Stimulated activated CD8-positive, alpha-beta memory T cell treated with anti-CD3 and anti-CD28 coated beads, Interleukin-4, amount 100 ng/mL, for 24 hours (primary cell): ENCODE measurements at places on chromosomes 2 and 18.

GRCh38 chr18:40108596-40108995 lies 1846.4 kb upstream of the PIK3C3 start:
- no peak for DNase-seq

DNA sequence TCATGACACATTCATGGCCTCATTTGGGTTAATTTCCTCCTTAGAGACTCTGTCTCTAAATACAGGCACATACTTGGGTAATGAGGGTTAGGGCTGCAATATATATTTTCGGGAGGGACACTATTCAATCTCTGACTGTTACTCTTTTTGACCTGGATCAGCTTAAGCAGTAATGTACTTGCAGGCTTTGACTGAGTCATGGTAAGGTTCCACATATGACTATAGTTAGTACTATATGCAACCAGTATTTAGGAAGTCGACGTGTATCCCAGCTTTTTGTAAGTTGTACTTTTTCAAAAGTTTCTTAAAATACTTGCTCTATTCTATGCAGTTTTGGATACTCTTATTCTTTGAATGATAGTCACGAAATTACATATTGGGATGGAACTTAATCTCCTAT lies 37.2 kb upstream of the CDH19 start:
- DNase-seq = no peak

GRCh38 chr2:47265158-47265557 lies 110.0 kb upstream of the STPG4 start:
- no peak for DNase-seq

GRCh38 chr2:48674933-48675332 lies 57.3 kb downstream of the GTF2A1L start:
- DNase-seq = no peak

DNA sequence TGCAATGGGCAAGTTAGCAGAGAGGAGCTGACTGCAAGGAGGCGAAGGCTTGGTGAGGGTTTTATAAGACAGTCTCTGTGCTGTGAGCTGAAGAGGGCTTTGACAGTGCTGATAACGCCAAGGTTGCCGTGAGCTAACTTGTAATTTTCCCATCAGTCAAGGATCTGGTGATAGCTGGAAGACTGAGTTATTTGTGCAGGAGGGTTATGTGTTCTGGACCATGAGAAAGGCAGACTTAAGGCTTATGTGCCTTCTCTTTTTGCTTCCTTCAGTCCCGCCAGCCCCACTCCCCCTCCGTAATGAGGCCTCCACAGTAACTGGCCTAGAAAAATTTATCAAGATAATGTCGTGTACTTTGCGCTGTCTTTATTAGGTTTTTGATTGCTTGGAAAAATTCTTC lies 94.6 kb downstream of the RTP5 start:
- no peak for DNase-seq
